Muscle of arm (tissue), 14 donors: ENCODE measurements at places on chromosomes 16 and 17. TPM values are rescaled to one million over a fixed set of nuclear protein-coding genes. Genes with fewer than 3 reads are reported as not detected.

DNA sequence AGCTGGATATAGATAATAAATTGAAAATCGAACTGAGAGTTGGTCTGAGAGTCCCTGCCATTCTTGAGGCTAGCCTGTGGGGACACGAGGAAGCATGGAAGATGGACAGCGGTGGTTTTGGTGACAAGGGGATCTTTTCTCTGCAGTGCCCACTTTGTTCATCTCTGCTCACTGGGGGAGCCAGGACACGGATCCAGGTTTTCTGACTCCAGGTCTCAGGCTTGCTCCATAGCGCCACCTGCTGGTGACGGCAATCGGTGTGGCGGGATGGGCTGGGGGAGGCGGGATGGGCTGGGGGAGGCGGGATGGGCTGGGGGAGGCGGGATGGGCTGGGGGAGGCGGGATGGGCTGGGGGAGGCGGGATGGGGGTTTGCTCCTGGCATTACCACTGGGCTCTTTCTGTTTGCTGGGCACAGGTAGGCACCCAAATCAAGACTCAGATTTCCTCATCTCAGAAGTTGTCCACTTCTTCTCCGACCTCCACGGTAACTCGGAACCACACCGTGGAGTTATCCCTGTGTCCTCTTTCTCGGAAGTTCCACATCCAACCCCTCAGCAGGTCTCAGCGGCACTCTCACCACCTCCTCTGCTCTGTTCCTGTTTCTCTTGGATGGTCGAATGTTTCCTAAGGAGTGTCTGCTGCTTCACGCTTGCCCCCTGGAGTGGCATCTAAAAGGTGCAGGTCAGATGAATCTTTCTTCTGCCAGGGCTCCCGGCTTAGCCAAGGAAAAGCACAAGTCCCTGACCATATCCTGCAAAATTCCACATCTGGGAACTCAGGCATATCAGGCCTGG lies 142.4 kb downstream of the CYLD start:
- DNase-seq, result no peak

- no peak for DNase-seq
Observed at GRCh38 chr16:56734429-56734828, 4.5 kb downstream of the NUP93 start.

- DNase-seq, result no peak
Observed at GRCh38 chr17:81191646-81192045, 25.6 kb upstream of the AATK start.

- no peak for DNase-seq
Observed at GRCh38 chr16:48201515-48202201, 42.4 kb upstream of the LONP2 start.

- no peak for DNase-seq
Observed at GRCh38 chr16:58317608-58318152, 22.9 kb upstream of the PRSS54 start.

DNA sequence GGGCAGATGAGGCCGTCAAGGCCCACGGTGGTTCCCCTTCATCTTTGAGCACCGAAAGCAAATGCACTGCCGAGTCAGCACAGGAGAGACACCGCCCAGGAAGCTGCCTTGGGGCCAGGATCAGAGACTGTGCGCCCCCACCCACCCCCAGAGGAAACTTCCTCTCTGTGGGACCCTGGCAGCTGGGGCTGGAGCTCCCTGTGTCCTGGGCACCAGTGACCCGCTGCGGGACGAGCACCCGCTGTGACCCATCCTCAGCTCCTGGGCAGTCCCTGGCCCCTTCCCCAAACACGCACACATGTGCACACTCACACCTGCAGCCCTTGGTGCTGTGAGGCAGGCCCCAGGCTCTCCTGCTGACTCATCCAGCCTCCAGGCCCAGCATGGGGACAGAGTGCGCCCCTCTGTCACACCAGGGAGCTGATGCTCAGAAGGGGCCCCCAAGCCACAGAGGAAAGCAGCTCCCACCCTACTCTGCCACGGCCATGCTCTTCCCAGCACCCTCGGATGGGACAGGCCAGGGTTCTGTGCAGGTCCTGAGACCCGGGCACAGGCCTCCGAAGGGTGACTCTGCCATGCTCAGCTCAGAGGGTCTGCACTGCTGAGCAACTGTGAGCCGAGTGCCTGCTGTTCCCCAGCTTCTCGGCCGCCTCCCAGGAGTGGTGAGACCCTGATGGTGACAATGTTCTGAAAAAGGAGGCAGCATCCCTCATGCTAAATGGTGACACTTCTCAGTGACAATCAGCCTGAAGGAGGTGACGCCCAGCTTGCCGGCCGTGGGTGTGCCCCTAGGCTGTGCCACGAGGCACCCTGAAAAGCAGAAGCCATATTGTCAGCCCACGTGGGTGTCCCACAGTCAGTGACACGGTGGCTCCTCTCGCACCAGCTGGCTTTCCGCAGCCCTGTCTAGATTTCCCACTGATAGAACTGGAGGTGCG lies 3.6 kb downstream of the PIEZO1 start:
- DNase-seq, result no peak

GRCh38 chr17:44826123-44826790 lies 3.8 kb downstream of the GJC1 start:
- DNase-seq, result no peak

- no peak for DNase-seq
Observed at GRCh38 chr17:76679239-76679638, 31.5 kb downstream of the MXRA7 start.

DNA sequence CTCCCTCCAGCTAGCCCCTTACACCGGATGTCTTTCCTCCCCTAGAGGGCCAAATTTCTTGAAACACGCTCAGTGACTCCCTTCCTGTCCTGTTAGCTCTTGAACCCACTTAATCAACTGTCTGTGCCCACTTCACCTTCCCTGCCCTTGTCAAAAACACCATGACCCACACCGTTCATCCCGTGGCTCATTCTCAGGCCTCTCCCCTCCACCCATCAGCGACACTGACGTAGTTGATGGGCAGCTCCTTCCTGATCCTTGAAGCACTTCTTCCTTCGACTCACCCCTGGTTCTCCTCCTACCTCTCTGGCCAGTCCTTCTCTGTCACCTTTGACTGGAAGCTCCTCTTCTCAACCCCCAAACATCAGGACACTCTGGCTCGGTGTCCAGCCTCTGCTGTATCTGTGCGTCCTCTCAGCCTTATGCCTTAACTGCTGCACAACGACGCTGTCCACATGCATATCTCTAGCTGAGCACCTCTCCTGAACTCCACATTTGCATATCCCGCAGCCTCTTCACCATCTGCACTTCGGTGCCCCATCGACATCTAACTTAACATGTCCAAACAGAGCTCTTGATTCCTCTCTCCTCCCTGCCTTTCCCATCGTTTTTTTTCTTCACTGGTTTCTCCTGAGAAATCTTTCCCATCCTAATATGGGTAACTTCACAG lies 39.3 kb upstream of the CCDC182 start:
- no peak for DNase-seq

DNA sequence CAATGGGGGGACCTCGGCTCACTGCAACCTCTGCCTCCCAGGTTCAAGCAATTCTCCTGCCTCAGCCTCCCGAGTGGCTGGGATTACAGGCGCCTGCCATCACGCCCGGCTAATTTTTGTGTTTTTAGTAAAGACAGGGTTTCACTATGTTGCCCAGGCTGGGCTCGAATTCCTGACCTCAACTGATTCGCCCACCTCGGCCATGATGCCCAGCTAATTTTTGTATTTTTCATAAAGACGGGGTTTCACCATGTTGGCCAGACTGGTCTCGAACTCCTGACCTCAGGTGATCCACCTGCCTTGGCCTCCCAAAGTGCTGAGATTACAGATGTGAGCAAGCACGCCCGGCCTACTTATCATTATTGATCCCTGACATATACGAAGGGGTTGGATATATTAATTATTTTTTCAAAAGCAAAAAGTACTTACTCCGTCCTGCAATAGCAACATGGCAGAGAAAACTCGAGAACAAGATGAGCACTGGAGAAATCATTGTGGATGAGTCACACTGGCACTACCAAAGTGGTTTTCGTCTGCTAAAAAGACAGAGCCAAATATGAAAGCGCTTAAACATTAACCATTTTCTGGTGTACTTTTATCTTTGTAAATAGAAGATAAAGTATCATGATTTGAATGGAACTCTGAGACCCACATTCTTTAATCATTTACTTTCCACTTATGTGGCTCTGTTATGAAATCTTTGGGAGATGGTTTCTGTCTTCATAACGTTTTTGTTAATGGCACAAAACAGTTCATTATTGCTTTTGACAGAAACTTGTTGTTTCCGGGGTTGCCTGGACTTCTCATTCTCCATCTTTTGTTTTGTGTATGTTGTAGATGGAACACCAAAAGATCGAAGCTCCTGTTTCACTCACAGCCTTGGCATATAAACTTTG lies at the start of gene APOH:
APOH (minus strand) TSS at position 529 of the 896 bp plus-strand sequence; CDS start at position 493, 36 bp downstream.
- DNase-seq, result no peak

DNA sequence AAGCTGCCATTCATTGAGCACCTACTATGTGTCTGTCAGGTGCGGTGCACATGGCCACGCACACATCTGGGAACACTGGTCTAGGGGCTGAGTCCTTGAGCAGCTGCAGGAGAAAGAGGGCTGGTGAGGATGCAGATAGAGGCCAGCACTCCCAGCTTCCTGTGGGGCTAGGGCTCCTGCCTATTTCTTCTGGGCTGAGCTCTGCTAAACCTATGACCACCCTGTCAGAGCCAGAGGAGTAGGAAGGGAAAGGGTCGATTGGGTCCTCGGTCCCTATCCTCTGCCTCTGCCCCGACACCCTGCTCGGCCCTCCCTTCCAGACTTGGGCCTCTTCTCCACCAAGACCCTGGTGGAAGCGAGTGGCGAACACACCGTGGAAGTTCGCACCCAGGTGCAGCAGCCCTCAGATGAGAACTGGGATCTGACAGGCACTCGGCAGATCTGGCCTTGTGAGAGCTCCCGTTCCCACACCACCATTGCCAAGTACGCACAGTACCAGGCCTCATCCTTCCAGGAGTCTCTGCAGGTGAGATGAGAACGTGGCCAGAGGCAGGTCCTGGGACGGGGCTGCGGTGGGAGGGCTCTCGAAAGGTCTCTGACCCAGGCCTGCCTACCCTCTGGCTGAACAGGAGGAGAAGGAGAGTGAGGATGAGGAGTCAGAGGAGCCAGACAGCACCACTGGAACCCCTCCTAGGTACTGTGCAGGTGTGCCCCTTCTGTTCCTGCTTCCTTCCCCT lies 4.0 kb upstream of the TMEM88 start:
- DNase-seq, result no peak

DNA sequence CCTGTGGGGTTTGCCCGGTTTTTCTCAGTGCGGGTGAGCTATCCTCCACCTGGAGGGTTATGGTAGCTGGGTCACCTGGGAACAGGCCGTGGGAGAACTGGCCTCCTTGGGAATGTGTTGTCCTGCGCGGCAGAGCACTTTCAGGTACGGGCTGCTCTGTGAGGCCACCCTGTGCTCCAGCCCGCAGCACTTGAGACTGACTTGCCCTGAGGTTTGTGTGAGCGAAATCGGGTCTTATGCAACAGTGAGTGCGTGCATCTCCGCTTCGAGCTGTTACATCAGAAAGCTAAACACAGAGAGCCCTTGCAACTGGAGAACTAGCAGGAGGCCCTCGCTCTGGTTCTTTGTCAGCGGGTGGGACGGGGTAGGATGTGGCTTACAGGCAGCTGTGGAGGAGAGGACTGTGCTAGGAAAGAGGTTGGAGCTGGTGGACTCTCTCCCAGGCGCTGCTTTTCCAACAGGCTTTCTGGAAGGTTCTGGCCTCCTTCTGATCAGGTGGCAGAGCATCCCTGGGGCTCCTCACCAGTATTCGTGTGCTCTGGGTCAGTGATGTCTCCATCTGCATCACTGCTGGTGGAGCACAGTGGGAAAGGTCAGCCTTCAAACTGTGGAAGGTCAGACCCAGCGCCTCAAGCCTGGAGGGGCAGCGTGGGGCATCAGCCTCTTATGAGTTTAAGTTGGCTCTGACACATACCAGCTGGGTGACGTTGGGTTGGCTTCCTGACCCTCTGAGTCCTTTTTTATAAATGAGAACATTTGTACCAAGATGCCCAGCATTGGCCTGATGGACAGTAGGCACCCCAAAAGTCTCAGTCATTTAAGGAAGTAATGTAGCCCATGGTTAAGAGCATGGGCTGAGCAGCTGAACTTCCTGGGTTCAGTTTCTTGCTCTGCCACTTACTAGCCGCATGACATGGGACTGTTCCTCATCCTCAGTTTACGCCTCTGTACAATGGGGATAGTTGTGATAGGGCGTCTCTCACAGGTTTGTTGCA lies 76.3 kb downstream of the KSR1 start:
- DNase-seq, result no peak

Gene MPV17L
- 2.3 TPM for polyA plus RNA-seq
